ENCODE measurements at places on chromosomes 11 and 22. TPM values are rescaled to one million over a fixed set of nuclear protein-coding genes. Genes with fewer than 3 reads are reported as not detected.

GDPD4 gene
- not detected for total RNA-seq

MRGPRX4 gene
- total RNA-seq, result not detected

PIK3IP1 gene
- total RNA-seq, result 1.5 TPM

SPDYC gene
- total RNA-seq, result not detected
